Globus pallidus (tissue), 1 donor: ENCODE measurements at places on chromosomes 7 and 10.

DNA sequence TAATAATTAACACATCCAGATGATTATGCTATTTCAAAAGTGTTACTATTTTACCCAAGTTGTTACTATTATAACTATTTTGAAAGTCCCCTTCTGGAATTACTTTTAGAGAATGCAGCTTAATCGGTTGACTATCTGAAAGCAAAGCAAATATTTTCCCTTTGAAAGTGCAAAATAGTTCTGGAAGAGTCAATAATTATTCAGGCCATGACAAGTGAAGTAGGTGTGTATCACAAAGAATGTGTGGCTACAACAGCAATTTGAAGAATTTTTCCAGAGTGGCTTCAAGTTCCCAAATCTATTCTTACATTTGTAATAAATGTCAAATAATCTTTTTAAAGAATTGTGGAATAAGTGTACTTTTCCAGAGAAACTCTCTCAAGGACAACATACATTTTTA, 42.8 kb downstream of the RNLS start:
- no peak for DNase-seq

DNA sequence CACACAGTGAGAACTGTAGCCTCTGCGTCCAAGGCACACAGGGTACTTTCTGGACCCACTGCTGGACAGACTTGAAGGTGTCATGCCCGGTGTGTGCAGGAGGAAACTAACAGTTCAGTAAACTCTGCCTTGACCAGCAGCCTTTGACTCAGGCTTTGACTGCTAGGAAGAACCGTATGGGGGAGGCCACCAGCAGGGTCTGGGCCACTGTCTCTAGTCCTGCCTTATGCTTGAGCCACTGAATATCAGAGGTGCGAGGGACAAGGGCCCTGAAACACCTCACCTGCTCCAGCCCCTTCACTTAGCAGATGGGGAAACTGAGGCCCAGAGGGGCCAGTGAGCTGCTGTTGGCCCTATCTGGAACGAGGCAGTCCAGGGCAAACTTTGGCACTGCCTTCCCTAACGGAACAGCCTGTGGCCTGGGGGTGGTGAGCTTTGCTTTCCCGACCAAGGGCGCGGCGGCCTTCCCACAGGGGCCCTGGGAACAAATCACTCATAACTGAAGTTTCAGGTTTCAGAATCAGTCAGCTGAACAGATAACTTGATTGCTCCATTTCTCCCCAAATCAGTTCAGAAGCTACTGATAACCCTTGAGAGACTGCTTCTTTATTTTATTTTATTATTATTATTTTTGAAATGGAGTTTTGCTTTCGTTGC, 130.0 kb downstream of the FAM53B start:
- no peak for DNase-seq

GRCh38 chr7:67843001-67843565, 846.5 kb downstream of the TYW1 start:
- DNase-seq, result no peak

- DNase-seq, result no peak
Measured at GRCh38 chr7:157268540-157268939, 68.3 kb upstream of the DNAJB6 start.

GRCh38 chr7:45028920-45029344, 28.9 kb downstream of the CCM2 start:
- DNase-seq, result no peak

- DNase-seq, result no peak
Measured at GRCh38 chr10:48520594-48520993, 84.3 kb downstream of the ARHGAP22 start.

DNA sequence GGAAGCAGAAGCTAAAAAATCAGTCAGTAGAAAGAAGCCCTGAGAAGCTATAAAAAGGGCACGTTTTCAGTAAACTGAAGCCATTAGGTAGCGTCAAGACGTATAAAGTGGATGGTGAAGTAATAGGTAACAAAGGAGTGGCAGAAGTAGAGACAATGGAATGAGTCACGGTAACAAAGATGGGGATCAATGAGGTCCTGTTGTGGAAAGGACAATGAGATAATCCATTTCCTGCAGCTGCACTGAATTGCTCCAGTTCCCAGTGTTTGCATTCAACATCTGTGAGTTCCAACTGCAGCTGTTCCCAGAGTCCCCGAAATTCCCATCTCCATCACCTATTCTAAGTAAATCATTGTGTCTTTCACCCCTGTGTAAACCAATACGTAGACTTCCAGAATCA, 4.8 kb upstream of the HYCC1 start:
- peak; percentile 74 for DNase-seq

- DNase-seq, result no peak
Measured at GRCh38 chr10:117960345-117960935, 86.3 kb downstream of the RAB11FIP2 start.

DNA sequence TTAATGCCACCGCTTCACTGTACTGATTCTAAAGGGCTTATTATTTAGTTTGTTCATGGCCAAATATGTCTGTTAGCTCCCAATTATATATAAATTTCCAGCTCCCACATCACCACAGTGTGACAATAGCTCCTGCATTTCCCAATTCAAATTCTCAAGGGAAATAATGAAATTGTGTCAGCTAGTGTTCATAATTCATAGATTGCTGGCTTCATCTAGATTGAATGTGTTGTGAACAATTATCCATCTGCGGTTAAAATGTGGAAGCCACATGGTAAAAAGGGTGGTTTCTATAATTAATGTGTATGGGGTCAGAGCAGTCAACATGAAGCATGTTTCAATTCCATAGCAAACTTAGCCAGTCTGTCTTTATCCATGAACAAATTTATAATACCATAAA, 154.3 kb downstream of the SEMA3E start:
- no peak for DNase-seq

GRCh38 chr7:19403691-19404090, 258.5 kb upstream of the FERD3L start:
- no peak for DNase-seq

- no peak for DNase-seq
Measured at GRCh38 chr10:91653219-91653870, 20.5 kb upstream of the PPP1R3C start.

- no peak for DNase-seq
Measured at GRCh38 chr10:20707251-20707650, 189.9 kb downstream of the NEBL start.

DNA sequence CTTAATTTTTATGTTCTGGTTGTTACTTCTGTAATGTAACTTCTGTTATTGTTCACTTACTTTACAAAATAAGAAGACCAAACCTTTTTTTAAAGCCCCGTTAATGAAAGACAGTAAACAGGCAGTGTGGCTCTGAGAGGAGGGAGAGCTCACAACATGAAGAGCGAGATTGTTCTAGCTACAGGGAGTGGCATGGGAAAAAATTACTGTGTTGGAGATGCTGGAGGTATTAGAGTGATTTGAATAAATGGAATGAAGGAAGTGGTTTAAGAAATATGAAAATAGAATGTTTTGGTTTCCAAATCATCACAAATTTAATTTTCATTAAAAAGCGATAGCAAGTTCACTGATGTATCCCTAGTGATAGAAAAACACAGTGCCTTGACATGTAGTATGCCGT, 31.8 kb downstream of the REEP3 start:
- DNase-seq, result peak; percentile 35

GRCh38 chr7:8136051-8136730, 125.8 kb downstream of the ICA1 start:
- DNase-seq, result no peak

GRCh38 chr7:132738254-132738653, 162.0 kb upstream of the PLXNA4 start:
- DNase-seq, result no peak

GRCh38 chr7:41334071-41334862, 368.6 kb downstream of the INHBA start:
- no peak for DNase-seq

DNA sequence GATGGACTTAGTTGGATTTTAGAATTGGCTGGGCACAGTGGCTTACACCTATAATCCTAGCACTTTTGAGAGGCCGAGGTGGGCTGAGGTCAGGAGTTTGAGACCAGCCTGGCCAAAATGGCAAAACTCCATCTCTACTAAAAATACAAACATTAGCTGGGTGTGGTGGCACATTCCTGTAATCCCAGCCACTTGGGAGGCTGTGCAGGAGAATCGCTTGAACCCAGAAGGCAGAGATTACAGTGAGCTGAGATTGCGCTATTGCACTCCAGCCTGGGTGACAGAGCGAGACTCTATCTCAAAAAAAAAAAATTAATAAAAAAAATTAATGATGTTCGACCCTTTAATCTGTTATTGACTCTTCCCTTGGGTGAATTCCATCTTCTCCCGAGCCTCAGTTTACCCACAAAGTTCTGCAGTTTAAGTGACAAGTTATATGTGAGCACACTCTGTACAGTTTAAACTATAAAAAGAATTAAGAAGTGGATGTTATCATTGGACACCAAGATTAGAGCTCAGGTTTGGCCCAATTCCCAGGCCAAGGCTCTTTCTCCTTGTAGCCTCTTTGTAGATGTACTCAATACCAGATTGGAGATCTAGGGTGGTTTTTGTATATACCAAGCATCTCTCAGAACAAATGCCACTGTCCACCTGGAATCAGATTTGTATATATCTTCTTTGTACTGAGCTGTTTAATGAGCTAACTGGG, 15.0 kb downstream of the KAT6B start:
- DNase-seq, result no peak

DNA sequence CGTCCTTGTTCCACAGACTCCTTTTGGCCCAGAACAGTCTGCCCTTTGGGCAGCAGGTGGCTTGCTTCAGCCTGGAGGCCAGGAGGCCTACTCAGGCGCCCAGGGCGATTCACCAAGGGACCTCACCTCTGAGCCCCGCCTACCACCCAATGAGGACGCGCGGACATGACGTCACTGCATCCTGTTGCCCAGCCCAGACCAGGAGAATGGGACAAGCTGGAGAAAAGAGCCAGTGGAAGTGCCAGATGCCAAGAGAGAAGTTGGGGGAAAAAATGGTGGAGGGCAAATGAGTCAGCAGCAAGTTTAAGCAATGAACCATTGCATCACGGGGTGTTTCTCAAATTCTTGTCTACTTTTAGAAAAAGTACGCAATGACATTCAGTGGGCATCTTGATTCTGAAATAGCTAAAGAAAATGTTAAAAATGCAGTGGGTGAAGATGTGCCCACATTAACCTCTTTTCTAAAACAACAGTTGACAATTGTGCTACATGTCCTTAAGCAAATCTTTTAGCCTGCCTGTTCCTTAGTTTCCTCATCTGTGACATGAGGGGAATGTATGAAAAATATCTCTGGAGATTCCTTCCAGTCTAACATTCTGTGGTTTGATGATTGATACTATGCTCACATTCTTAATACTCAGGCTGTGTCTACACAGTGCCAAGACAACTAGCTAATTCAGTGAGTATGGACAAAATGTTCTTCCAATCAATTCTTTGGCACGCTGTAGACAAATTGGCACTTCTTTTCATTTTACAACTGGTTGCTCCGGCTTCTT, 23.9 kb upstream of the LEP start:
- no peak for DNase-seq

DNA sequence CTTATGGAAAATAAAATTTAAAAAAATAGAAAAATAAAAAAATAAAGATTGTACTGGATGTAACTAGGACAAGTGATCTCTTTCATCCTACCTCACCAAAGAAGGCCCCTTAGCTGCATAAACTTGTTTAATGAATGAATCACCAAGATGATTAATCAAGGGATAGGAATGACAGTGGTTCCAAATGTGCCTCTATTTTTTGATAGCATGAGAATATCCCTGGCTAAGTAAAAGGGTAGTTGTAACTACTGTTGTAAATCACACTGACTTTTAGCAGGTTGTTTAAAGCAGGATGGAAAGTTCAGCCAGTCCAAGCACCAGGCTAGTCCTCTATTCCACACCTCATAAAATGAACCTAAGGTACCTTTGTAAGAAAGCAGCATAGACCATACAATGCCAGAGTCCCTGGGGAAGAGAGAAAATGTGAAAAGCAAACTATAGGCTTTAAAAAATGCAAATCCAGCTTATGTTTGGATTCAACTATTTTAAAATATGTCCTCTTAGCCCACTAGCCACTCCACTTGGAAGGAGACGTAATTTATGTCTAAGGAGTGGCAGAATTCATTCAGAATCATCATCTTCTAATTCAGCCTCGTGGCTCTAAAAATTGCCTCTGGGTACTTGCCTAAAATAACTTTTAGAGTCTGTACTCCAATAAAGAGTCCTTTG, 126.8 kb downstream of the SKIDA1 start:
- DNase-seq, result no peak

DNA sequence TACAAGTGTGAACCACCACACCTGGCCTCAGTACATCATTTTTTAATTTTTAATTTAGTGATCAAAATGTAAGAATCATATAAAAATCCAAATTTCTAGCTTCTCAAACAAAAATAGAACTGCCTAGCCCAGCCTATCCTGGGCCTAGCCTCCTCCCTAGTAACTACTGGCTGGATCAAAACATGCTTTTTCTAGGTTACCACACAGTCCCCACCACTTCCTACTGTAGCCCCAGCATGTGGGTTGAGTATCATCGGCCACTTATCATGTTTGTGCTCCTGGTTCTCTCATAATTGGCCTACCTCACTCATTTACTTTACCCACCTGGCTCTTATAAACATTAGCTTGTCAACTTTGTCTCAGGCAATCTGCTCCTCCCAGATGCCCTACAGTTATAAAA, 52.9 kb downstream of the DNAJC12 start:
- no peak for DNase-seq

GRCh38 chr7:39709768-39710311, 86.5 kb downstream of the RALA start:
- DNase-seq, result peak; percentile 5

DNA sequence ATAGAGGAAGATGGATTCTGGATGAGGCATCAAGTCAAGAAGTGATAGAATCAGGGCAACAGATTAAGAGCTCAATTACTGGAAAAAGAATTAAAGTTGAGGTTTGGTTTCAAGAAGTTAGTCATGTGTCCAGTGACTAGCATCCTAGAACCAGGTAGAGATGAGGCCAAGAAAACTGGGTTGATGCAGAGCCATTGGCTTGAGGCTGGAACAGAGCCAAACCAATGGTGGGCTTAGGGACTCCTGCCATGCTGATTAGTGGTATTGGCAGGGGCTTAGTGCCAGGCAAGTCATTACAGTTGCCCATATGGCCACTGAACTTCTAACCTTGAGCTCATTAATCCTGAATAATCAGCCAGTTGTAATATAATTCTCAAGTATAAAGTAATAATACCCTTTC, 18.5 kb downstream of the ZNF277 start:
- DNase-seq, result no peak

GRCh38 chr7:27303026-27303425, 60.4 kb downstream of the EVX1 start:
- DNase-seq, result no peak
